Ammon's horn (tissue), 1 donor: ENCODE measurements at places on chromosomes 2 and 18.

- no peak for DNase-seq
Measured at GRCh38 chr2:184004289-184004947, 593.9 kb upstream of the ZNF804A start.

DNA sequence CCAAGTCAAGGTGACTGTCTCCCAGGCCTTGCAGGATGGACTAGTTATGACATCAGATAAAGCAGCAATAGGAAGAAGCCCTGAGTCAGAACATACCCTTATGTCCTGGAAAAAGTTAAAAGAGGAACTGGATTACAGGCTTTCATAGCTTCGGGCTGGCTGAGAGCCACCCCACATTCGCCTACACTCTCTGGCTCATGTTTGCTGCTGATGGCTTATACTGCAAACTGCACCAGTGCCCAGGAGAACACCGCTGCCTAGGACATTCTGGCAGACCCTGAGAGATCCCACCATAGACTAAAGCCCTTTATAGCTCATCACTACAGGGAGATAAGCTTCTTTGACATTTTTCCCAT, 20.3 kb downstream of the SLC8A1 start:
- DNase-seq: peak; percentile 72

GRCh38 chr18:21054252-21054821, 57.3 kb downstream of the ROCK1 start:
- no peak for DNase-seq

DNA sequence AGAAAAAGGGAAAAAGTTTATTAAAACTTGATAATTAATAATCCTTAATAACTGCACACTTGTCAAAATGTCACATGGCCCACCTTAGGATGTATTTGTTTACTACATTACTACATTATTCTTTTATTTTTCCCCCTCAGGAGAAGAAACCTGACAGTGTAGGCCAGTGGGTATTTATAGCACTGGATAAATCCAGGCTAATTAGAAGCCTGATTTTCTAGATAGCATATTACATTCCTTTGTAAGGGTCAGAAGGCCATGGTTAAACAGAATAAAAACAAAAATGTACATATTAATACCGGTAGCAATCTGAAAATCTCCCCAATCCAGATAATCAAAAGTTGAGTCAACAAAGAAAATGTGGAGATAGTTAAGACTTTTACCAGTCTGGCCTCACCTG, 21.5 kb upstream of the KIDINS220 start:
- no peak for DNase-seq

- DNase-seq: no peak
Measured at GRCh38 chr2:218663901-218664300, 4.4 kb downstream of the BCS1L start.

DNA sequence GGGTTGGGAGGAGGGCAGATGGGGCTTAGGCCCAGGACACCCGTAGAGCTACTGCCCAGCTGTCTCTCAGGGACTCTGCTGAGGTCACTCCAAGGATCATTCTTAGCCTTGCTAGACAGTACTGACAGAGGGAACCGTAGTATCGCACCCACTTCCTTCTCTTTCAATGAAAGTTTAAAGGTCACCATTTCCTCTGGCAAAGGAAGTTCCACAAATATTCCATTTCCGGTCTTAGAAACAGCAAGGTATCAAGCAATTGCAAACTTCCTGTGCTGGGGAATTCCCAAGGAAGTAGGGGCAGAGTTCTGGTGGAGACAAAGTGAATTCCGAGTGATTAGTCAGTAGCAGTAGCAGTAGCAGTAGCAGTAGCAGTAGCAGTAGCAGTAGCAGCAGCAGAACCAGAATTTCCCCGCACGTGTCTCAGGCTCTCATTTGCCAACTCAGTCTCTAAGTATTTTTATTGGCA, 24.7 kb downstream of the IL1B start:
- DNase-seq: no peak

GRCh38 chr2:133508546-133509165, 59.6 kb downstream of the NCKAP5 start:
- DNase-seq: peak; percentile 42

DNA sequence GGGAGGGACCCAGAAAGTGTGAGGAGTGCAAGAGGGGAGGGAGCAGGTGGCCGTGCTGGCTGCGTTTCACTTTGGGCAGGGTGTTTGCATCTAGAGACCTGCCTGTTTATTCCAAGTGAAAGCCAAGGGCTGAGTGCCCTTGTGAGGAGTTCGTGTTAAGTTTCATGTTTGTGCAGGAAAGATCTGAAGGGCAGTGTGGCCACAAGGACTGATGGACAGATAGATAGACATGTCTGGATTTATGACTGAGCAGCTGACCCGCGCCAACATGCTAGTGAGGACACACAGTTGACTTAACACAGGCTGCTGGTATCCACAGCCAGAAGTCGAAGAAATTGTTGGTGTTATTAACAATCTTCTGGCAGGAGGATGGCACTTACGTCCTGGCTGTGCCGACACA, 387.6 kb upstream of the TNP1 start:
- DNase-seq: no peak

DNA sequence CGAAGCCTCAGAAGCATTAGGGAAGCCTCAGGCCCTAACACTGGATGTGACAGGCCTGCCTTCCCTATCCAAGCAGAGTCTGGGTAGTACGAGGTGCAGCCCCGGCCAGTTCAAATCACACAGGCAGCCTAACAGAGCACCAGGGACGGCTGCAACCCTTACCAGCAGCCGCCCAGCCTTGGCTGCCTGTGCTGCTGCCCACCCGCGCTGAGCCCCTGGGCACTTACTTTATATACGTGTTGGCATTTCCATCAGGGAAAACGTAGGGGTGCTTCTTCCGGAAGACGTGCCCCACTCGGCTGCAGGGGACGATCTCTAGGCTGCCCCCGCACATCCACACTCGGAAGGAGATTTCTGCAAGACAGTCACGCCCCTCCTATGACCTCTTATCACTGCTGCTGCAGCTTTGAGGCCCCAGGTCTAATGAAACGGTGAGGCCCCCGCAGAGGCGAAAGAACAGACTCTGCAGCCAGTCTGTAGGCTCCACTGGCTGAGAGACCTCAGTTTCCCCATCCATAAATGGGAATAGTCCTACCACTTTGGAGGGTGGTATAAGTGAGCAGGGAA, 124.7 kb upstream of the CAPN13 start:
- no peak for DNase-seq

DNA sequence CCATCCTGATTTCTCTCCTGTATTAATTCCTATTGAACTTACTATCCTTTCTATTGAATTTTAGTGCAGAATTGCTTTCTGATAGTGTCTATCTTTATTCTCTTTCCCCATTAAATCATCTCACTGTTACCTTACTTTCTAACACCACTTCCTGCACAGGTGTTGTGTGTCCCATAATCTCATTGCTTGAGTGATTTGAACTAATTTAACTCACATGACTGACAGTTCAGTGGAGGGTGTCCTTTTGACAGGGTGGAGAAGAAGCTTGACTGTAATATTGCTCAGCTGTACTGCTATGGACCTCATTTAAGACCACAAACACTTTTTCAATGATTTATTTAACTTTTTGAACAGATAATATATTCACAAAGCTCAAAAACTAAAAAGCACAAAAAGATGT, 211.8 kb downstream of the NRXN1 start:
- DNase-seq: no peak

- DNase-seq: peak; percentile 29
Measured at GRCh38 chr2:179311101-179311500, 46.5 kb upstream of the SESTD1 start.

- DNase-seq: no peak
Measured at GRCh38 chr2:97722227-97722626, 8.9 kb downstream of the ZAP70 start.

DNA sequence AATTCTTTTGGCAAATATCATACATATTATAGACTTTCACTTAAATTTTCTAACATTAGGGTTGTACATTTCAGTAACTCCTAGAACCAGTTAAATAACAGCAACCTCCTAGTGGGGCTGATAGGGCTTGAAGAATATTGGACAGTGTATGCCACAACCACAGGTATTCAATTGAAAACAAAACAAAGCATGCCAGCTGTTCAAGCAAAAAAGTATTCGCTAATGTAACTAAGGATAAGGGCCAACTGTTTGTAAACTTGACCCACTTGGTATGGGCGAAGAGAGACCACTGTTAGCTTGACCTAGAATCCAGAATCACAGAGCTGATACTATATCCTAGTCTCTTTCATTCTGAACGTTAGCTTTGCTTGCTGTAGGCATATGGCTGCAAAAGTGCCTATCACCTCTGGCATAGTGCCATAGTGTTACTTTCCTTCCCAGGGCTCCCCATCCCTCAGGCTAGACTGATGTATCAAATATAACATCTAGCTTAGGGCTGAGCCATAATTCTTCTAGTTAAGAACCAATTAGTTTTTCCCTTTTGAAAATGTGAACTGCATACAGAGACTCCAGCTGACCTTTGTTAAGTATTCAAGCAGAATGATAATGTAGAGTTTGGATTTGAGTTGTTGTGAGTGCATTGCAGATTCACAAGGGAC, 458.8 kb upstream of the NRXN1 start:
- DNase-seq: no peak

DNA sequence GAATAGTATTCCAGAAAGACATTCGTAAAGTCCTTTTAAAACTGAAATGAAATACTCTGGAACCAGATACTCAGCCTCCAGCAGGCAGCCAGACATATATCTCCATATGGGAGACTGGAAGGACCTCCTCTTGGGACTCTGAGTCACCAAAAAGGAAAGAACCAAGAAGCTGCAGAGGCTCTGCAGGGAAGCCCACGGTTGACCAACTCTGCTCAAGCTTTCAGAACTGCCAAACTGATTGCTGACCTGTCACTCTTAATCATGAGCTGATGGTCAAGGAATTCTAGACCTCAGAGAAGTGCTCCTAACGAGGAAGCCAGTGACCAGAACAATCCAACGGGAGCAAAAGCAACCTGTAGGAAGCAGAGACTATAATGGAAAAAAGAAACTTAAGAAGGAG, 434.7 kb downstream of the EIPR1 start:
- no peak for DNase-seq

DNA sequence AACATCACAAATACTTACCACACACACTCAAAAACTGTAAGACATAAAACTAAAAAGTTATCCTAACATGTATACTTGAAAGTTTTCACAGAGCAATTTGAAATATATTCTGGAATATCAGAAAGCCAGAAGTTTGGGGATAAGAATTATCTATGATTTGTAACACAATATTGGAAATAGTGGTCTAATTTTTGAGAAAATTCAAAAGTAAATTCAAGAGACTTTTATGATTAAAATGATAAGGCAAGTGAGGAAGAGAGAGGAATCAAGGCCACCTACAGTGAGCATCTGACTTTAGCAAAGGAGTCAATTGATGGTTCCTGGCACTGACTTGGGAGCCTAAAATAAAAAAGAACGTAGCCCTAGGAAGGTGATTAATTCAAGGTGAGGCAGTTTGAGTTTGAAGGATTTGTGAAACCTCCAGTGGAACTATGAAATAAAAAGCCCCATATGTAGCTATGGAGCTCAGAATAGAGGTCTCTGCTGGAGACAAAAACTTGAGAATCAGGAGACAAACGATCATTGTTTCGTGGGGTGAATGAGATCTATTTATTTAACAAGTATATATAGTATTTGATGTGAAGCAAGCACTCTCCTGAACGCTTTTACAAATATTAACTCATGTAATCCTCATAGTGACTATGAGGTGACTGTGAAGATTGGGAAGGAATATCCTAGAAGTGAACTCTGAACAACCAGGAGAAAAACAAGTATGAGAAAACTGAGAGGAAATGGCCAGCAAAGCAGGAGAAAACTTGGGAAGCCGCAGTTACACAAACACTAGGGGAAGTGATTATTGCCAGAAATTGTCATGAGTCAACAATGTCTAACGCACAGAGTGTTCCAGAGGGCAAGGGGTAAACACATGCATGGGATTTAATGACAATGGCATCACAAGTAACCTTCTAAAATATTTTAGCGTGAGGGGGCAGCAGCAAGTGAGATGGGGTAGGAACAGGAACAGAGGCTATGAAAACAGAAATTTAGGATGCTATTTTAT, 12.8 kb downstream of the TFPI start:
- no peak for DNase-seq

- no peak for DNase-seq
Measured at GRCh38 chr2:521853-522530, 155.2 kb downstream of the TMEM18 start.
